ENCODE measurements at places on chromosomes 16 and 17. TPM values are rescaled to one million over a fixed set of nuclear protein-coding genes. Genes with fewer than 3 reads are reported as not detected.

DNA sequence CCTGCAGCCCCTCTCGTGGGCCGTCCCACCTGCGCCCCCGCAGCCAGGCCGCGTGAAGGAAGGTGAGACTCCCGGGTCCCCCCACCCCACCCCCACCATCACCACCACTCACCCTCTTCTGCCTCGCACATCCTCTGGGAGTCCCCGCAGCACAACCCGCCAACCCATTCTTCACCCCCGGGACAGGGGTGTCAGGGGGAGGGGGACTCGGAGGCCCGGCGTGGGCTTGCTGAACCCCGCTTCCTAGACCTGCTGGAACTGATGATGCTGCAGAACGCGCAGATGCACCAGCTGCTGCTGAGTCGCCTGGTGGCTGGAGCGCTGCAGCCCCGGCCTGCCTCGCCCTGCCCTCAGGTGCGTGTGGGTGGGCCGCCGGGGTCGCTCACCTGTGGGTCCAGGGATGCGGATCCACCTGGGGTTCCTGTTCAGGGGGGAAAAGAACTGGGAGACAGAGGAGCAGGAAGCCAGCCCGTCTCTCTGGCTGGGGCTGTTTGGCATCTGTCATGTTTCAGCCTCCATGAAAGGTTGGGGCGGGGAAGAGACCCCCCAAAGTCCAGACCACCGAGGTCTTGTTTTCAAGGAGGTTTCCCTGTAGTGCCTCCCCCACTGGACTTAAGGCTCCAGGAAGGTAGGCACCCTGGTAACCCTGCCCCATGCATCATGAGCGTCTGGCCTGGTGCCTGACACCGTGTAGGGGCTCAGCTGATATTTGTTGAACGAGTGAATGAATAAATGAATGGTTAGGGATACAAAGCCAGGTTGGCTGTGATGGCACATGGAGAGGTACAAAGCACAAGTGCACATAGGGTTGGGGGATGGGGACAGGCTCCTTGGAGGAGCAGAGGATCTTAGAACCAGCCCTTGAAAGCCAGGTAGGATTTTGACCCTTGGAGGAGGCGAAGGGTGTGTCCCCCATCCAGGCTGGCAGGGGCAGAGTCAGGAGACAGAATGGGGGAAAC, 849 bp downstream of the PRR29 start:
- DNase-seq = peak; percentile 81

DNA sequence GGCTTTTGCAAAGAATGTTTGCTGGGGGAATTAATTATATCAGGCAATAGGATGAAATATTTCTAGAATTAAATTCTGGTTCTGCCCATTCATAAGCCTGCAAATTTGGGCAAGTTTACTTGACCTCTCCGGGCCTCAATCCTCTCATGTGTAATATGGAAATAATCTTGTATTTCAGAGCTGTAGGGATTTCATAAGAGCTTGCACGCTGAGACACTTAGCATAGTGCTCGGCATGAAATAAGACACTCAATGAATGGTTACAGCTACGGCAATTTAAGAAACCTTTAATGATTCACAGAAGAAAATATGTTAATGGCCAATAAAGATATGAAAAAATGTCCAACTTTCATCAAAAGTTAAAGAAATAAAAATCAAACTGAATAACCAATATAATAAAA, 40.6 kb upstream of the PITPNM3 start:
- no peak for DNase-seq

GRCh38 chr17:75307957-75308731, 18.9 kb upstream of the SLC25A19 start:
- peak; percentile 48 for DNase-seq

Gene XPO6
- total RNA-seq = 82.2 TPM

Gene SLC5A10
- not detected for total RNA-seq

- peak; percentile 85 for DNase-seq
These were observed at the start of gene XAF1 for GRCh38 chr17:6755731-6756184. TSS of gene XAF1 (plus strand) at chr17:6756046. CDS start at chr17:6756079, 33 bp downstream.

Gene CHST4
- total RNA-seq = not detected

DNA sequence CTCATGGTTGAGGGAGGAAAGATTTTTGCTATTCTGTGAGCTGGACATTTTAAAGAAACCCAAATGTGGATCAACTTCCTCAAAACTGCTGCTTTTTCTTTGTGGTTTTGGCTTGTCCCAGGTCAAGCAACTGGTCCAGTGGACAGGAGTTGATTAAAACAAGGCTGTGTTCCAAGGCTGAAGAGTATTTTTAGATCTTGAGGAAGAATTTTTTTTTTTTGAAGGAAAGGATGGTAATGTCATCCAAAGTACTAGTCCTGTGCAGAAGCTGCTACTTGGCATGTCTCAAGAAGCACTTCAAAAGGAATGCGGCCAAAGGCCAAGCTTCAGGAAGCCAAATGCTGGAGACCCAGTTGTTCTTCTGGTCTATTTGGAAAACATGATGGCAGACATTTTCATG, 8.0 kb upstream of the MYH2 start:
- no peak for DNase-seq

DNA sequence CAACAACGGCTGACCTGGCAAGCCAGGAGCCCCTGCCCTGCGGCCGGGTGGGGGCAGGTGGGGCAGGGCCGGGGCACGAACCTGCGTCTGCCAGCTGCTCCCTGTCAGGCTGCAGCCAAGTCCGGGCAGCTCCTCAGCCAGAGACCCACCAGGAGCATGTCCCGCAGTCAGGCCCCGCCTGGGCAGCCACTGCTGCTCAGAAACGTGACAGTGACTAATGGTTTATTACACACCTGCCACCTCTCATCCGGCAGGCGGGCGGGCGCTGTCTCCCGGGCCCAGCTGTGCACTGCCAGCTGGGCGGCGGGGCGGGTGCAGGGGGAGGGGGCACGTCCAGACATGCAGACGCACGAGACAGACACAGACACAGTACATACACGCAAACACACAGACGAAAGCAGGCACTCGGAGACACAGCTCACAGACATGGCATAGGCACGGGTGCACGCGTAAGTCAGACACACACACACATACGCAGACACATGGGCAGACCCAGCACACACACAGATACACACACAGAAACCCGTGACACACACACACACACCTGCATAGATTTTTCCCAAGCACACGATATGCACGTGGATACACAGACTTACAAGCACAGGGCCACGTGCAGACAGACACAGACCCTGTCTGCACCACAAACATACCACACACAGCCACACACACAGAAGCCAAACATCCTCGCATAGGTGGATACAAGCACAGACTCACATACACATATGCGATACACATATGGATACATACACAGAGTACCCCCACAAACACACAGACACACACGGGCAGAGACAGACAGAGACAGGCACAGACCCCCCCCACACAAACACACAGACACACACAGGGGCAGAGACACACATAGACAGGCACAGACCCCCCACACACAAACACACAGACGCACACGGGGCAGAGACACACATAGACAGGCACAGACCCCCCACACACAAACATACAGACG, 248.3 kb upstream of the CIBAR2 start:
- no peak for DNase-seq

- DNase-seq = peak; percentile 37
These were observed 20.2 kb downstream of the CDIPT start for GRCh38 chr16:29842732-29843346.

- no peak for DNase-seq
These were observed 46.2 kb downstream of the SOST start for GRCh38 chr17:43712397-43712796.

Gene ZSWIM7
- total RNA-seq = 11.6 TPM

DNA sequence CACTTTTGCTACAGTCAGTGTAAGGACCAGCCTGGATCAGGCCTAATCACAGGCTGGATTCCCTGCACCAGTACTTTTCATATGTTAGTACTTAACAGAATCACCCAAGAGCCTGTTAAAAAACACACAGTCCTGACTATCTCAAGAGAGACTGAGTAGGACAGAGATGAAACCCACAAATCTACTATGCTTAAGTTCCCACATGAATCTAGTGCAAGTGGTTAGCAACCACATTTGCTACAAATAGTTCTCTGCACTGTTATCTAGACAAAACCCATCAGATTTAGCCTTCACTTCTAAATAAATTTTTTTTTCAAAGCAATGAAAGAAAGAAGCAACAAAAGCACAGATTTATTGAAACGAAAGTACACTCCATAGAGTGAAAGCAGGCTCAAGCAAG, 38.9 kb downstream of the SSH2 start:
- DNase-seq = no peak
